ENCODE measurements at places on chromosomes 12 and 14. TPM values are rescaled to one million over a fixed set of nuclear protein-coding genes. Genes with fewer than 3 reads are reported as not detected.

The NEUROD4 gene
- not detected for total RNA-seq

The KLRB1 gene
- not detected for total RNA-seq

The IAPP gene
- not detected for total RNA-seq

The RAD9B gene
- total RNA-seq, result 1.2 TPM

The HSPB8 gene
- total RNA-seq, result 24.6 TPM

The OGFOD2 gene
- total RNA-seq, result 8.1 TPM

The LAG3 gene
- 0.12 TPM for total RNA-seq

The NXPH4 gene
- total RNA-seq, result 1.2 TPM

The GTF2A1 gene
- 41.4 TPM for total RNA-seq

The SOS2 gene
- total RNA-seq, result 18.1 TPM

The DAZAP2 gene
- 72.1 TPM for total RNA-seq
